ENCODE measurements at places on chromosomes 7 and 10. TPM values are rescaled to one million over a fixed set of nuclear protein-coding genes. Genes with fewer than 3 reads are reported as not detected.

GRCh38 chr10:71366690-71367089 is 30.0 kb upstream of the CDH23 start:
- H3K4me1 ChIP-seq: no peaks in the 10 kb centered on the region
- no peak overlapping the region for H3K4me3 ChIP-seq
- peaks cover 29% of the 10 kb centered on the region for H3K36me3 ChIP-seq

- peak overlapping the region; percentile 36 for H3K27ac ChIP-seq
- peaks cover 75% of the 10 kb centered on the region for H3K36me3 ChIP-seq
- DNase-seq: no peak
- H3K27me3 ChIP-seq: no peaks in the 10 kb centered on the region
- no peak overlapping the region for H3K4me3 ChIP-seq
These were observed 34.0 kb downstream of the PSAP start for GRCh38 chr10:71816936-71817618.

- H3K4me3 ChIP-seq: no peak overlapping the region
- H3K27ac ChIP-seq: peak overlapping the region; percentile 73
- peaks cover 46% of the 10 kb centered on the region for H3K4me1 ChIP-seq
- DNase-seq: peak; percentile 40
- H3K27me3 ChIP-seq: no peaks in the 10 kb centered on the region
These were observed 6.9 kb downstream of the FRAT2 start for GRCh38 chr10:97327348-97328294.

DNA sequence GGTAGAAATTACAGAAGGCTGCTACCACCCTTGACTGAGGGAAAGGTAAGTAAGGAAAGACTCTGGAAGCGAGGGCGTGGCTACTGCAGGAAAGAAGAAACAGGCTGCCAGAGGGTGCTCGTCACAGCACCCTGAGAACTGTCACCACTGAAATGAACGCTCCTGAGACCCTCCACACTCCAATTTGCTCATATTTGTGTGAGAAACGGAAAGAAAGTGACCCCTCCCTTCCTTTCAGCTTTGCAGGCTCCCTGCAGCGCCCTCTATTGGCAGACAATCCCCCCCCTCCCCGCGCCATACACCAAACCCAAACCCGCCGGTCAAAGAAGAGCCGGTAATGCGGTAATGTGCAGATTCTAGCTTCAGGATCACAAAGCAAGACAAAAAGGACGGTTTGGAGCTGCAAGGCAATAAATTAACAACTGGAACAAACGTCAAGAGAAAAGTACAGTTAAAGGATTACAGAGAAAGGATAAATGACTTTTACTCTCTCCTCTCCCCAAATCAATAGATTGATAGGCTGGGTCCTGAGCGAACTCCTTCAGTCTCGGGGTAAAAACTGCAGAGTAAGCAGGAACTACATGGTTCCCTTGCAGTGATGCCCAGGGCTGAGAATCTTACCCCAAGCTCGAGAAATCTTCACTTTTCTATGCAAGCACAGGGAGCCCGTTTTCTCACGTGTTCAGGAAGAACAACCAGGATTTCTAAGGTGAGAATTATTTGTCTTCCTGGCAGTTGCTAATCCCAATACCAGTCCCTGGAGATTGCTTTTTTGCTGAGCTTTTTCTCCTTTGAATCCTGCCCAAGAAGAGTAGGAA is 47.6 kb downstream of the STEAP1B start:
- H3K4me1 ChIP-seq: no peaks in the 10 kb centered on the region
- H3K27me3 ChIP-seq: peaks cover 14% of the 10 kb centered on the region
- H3K27ac ChIP-seq: no peak overlapping the region
- no peaks in the 10 kb centered on the region for H3K36me3 ChIP-seq
- DNase-seq: peak; percentile 83
- H3K4me3 ChIP-seq: peak overlapping the region; percentile 35

GRCh38 chr10:91550021-91550420 is 82.8 kb downstream of the PPP1R3C start:
- peaks cover 16% of the 10 kb centered on the region for H3K4me1 ChIP-seq
- no peak for DNase-seq
- no peaks in the 10 kb centered on the region for H3K27me3 ChIP-seq

GRCh38 chr10:130360826-130361311 is 224.7 kb downstream of the GLRX3 start:
- no peak overlapping the region for H3K27ac ChIP-seq
- H3K27me3 ChIP-seq: no peaks in the 10 kb centered on the region
- no peaks in the 10 kb centered on the region for H3K36me3 ChIP-seq
- H3K4me3 ChIP-seq: no peak overlapping the region
- no peaks in the 10 kb centered on the region for H3K4me1 ChIP-seq

Gene ZPBP
- not detected for total RNA-seq
